ENCODE measurements at places on chromosomes 3 and 15.

DNA sequence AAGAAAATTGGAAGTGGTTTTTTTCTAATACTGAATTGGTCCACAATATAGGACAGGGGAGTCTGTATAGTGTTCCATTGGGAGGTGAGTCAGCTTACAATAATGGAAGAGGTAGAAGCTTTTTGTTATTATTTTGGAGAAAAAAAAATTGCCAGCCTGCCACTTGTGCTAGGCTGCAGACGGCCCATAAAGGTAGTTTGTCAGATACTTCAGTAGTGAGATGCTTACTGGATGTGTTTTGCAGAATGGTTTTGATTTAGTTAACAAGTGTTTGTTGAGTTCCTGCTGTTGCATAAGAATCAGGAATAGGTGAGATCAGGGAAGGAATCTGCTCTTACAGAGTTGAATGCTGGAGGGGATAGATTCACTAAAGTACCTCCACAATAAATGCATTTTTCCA, 1.0 kb downstream of the DTWD1 start:
- no peak for DNase-seq

GRCh38 chr3:38005076-38006020, 14.8 kb downstream of the VILL start:
- DNase-seq: no peak

- DNase-seq: no peak
Observed at GRCh38 chr3:134803051-134803505, 8.0 kb downstream of the EPHB1 start.

DNA sequence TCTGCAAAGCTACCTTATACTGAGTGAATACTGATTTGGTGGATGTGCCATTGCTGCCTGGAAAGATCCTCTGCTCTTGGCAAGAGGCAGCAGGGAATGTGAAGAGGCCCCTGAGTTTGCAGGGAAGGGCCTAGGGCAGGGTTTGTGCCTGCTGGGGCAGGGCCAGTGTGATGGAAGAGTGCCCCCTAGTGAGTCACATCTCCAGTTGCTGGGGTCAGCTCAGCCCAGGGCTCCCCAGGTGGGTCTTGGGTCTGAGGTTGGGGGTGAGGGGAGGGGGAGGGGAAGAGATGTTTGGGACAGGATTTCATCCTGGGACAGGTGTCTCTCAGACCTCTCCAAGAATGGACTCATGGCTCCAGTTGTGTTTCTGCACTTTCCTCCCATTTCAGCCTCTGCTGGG, 4.1 kb upstream of the AMOTL2 start:
- peak; percentile 21 for DNase-seq

DNA sequence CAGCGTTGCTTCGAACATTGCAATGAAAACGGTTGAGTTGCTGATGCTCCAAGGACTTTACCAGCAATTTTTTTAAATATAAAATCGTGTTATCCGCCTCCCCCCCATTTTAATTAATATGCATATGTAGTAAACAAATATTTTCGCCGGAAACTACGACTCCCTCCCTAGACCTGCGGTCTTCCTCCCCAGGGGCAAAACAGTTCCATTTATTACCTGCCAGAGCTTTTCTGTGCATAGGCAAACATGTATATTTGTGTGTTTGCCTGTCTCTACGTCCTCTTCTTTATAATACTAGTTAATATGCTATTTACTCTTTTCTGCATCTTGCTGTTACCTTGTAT, 593 bp upstream of the RSL24D1 start:
- DNase-seq: no peak

GRCh38 chr3:73352841-73353645, 271.7 kb downstream of the PDZRN3 start:
- no peak for DNase-seq

- no peak for DNase-seq
Observed at GRCh38 chr3:98148751-98149150, 1.5 kb downstream of the OR5H14 start.

GRCh38 chr3:20215636-20216035, 29.6 kb upstream of the SGO1 start:
- DNase-seq: no peak

DNA sequence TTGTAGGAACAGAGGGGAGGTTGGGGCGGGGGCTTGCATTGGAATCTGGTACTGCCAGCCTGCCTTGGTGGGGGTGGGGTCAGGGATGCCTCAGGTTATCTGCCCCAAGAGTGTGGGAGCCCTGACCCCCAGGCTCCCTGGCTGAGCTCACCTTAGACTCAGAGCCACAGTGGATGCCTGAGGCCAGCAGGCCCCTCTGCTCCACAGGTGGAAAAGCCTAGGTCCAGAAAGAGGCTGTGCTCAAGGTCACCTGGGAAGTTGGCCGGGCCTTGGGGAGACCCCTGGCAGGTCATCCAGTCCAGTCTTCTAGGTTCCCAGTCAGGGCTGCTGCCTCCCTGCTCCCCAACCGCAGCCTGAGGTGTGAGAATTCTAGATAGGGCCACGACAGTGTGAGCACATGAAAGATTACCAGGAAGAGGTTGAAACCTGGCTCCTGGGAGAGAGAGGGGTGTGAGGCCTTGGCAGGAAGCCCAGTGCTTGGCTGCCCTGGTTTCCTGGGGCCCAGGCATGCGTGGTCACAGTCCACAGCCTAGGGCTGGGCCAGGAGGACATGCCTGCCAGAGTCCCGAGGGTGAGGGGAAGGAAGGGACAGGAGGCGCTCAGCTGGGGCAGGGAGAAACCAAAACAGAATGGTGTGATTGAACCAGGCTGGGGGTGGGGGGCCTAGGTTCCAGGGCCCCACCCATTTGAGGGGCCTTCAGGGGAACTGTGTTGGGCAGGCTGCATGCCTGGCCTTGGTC, 4.9 kb downstream of the HDAC11 start:
- peak; percentile 52 for DNase-seq

GRCh38 chr15:31027910-31028578, 36.6 kb upstream of the MTMR10 start:
- DNase-seq: no peak

GRCh38 chr15:58554758-58555157, 123.0 kb downstream of the LIPC start:
- DNase-seq: no peak

DNA sequence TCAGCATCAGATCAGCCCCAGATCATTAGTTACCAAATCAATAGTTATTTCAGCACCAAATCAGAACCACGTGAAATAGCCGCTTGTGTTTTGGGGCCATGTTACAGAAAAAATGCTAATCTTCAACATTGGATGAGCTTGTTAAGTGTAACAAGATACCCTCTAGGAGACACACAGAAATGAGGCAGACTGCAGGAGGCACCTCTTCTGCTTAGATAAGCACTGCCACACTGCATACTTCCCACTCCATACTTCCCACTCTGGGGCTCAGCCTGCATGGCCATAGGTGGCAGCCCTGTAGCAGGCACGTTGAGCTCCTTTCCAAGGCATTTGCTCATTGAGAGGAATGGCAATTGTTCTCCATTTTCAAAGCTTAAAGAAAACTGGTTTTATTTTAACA, 73.3 kb downstream of the CHCHD6 start:
- DNase-seq: no peak

- peak; percentile 76 for DNase-seq
Observed at GRCh38 chr15:37625576-37625975, 308.9 kb upstream of the TMCO5A start.

DNA sequence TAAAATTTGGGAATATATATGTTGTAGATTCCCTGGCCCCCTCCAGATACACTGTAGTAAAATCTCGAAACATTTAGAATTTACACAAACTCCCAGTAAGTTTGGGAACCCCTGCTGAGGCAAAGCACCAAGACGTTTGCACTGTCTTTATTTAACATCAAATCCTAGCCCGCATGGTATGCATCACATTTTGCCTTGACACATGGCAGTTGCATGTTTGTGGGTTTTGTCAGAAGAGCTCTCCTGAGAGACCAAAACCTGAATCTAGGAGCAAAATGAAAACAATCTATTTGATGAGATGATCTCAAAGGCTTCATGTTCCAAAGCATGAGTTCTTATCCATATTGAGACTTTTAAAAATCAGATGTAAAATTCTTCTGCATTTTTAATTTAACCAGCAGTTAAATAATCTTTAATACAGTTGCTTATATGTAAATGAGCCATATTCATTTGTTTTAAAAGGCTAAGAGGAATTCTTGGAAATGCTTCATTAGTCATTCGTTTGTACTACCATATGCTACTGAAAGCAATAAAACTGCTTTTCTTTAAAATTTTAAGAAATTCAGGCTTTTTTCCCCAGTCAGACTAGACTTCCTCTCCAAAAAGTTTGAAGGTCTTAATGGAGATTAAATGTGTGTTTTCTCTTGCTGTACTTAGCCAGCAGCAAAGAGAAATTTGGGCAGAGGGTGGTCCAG, 105.2 kb upstream of the BOC start:
- DNase-seq: peak; percentile 77

DNA sequence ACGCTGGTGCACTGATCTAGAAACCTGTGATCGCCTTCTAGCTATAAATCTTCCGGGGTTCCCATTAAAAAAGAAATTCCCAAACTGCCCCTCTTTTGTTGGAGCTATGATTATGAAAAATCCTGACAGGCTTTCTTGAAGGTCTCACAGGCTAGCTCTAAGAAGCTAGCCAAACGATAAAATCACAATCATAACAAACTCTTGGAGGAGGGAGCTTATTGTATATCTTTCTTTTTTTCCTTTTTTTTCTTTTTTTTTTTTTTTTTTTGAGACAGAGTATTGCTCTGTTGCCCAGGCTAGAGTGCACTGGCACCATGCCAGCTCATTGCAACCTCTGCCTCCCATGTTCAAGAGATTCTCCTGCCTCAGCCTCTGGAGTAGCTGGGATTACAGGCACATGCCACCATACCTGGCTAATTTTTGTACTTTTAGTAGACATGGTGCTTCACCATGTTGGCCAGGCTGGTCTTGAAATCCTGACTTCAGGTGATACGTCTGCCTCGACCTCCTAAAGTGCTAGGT, 72.0 kb downstream of the MYO1E start:
- peak; percentile 28 for DNase-seq

DNA sequence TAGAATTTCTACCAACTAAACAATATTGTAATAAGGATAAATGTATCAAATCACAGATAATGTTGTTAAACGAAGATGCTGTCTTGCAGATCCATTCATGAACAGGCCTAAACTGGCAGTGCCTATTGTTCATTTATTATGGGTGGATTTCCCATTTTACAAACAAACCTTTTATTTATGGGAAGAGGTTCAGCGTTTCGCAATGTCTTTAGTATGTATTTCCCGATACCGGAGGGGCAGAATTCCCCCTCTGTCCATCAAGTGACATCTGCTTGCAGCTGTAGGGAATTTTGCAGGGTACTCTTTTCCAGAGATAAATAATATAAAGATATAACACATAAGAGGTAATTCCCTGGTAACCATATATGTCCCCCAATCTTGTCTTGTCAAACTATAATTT, 5.7 kb downstream of the CEP19 start:
- DNase-seq: no peak

GRCh38 chr3:8205881-8206280, 295.7 kb upstream of the LMCD1 start:
- peak; percentile 57 for DNase-seq

GRCh38 chr3:154304116-154304786, 20.0 kb downstream of the DHX36 start:
- peak; percentile 16 for DNase-seq

GRCh38 chr3:138768125-138768524, 66.6 kb downstream of the PIK3CB start:
- DNase-seq: no peak

DNA sequence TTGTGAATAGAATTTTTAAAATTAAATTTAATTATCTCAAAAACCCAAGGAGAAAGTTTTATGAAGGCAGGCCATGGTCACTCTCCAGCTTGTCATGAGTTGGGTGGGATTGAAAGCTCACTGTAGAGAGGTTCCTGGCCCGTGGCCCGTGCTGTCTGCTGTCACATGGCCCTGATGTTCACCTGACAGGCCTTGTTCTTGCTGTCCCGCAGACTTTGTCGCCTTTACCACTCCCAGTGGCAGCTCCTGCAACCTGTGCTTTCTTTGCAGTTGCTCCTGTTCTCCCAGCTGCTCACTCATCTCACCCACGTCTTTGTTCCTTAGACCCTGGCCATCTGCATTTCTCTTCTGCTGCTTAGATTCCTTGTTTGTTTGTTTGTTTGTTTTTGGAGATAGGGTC, 35.6 kb downstream of the DHX30 start:
- no peak for DNase-seq

GRCh38 chr3:16496008-16496407, 17.5 kb downstream of the RFTN1 start:
- no peak for DNase-seq

GRCh38 chr3:73499787-73500186, 125.0 kb downstream of the PDZRN3 start:
- peak; percentile 73 for DNase-seq
